ENCODE measurements at places on chromosomes 16 and 17.

GRCh38 chr16:17483351-17483750, 12.6 kb upstream of the XYLT1 start:
- DNase-seq = no peak

DNA sequence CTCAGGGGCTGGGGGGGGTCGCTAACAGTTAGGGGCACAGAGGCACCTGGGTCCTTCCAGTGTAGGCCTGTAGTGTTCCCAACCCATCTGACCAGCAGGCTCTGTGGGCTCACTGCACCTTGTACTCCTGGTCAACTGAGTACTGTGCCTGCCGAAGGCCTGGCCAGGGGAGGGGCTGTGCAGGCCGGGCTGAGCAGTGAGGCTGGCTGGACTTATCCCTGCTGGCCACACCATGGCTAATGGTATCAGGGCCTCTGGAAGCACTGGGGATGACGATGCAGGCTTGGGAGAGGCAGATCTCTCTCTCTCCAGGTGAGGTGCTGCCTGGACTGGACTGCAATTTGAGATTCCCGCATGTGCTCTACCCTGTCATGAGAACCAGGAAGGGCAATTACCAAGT, 58.9 kb upstream of the SDK2 start:
- no peak for DNase-seq

DNA sequence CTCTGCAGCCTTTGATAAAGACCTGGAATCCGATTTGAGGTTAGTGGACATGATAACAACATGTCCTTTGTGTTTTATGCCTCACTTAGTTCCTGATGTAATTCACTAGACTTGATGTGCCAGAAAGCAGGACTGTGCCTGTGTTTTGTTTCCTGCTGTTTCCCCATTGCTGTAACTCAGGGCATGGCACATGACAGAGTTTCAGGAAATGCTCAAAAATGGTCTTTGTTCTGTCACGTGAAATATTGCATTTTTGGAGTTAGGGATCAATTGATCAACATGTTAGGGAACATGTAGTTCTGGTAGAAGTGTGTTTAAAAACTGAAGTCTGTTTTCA, 32.8 kb downstream of the DHX38 start:
- DNase-seq = no peak

DNA sequence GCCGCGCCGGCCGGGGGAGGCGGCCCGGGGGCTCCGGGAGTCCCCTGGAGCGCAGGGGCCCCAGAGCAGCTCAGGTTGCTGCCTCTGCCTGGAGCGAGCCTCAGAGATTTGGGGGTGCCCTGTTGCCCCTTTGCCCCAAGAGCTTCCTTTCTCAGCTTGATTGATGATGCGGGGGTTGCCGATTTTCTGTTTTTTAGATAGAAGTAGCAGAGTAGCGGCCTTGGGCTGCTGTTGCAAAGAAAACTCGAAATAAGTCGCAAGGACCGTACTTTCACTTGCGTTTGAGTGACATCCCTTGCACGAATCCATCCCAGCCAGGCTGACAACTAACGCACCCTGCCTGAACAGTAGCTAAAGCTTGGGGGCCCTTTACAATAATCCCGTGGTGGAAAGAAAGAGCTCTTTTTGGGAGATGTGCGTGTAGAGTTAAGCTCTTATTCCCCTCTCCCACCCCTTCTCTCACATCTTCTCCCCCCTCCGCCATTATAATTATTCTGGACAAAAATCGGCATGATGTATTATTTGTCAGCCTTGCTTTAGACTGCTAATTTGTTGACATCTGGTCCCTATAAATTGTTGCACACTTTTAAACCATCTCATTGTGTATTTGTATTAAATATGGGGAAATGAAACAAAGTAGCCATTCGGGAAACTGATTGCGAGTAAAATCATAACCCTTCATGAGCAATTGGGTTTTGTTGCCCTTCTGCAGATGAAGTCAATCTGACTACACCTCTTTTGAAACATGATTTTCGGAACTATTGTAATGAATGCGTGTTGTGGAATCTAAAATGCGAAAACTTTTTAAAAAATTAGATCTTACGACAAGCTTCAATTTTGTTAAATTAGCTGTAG, 873 bp downstream of the USP10 start:
- no peak for DNase-seq

- DNase-seq = no peak
These were observed 195.2 kb upstream of the CHMP6 start for GRCh38 chr17:80796430-80796861.

DNA sequence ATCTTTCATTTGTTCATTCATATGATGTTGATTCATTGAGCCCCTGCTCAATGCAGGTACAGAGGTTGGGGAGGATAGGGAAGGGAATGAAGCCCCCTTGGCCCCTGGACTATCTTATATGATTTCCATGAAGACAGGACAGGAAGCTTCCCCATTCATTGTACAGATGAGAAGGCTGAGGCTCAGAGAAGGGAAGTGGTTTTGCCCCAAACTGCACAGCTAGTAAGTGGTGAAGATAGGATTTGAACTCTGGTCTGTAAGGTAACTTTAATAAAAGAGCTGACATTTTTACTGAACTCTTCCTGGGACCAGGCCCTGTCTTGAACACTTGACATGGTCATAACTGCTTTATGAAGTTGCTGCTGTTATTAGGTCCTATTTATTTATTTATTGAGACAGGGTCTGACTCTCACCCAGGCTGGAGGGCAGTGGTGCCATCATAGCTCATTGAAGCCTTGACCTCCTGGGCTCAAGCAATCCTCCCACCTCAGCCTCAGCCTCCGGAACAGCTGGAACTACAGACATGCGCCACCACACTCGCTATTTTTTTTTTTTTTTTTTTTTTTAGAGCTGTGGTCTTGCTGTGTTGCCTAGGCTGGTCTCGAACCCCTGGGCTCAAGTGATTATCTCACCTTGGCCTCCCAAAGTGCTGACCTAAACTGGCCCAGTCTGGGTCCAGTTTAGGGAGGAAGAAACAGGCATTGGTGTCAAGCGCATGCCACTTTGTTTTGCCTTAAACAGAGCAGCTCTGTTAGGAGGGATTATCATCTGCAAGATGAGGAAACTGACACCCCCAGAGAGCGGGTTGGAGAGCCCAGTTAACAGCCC, 5.0 kb downstream of the CTF1 start:
- DNase-seq = no peak
